Choroid plexus epithelial cell (primary cell): ENCODE measurements at places on chromosomes 13 and 19.

DNA sequence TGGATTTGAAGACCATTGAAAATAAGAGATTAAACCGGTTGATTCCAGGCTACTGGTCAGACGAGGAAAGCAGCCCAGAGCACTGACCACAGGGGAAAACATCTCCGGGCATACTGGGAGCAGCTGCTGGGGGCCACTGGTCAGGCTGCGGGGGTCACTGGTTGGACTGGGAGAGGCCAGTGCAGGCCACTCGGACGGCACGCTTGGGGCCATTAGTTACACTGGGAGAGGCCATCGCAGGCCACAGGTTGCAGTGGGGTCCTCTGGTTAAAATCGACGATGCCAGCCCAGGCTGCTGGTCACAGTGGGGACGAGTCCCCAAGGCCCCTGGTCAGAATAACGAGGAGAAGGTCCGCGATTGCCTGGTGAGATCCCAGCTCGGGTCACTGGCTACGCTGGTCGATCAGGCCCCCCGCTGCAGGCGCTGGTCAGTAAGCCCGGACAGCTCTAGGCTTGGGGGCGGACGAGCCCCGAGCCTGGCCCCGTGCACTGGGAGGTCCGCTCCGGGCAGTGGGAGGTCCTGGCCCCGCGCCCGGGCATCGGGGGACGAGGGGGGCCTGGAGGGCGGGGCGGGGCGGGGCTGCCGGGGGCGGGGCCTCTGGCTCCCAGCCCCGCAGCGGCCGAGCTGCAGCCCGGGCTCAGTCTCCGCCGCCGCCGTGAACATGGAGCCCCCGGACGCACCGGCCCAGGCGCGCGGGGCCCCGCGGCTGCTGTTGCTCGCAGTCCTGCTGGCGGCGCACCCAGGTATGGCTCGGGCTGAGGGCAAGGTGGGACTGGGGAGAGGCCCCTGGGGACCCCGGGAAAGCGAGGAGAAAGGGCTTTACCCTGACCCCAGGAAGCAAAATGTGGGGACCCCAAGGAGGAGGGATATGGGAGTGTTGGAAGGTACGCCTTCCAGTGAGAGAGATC lies at the start of gene BCAM:
BCAM (plus strand) TSS at position 641 of the 909 bp plus-strand sequence; CDS start at position 663, 22 bp downstream.
- DNase-seq = peak; percentile 69

- no peak for DNase-seq
Measured at GRCh38 chr19:3365093-3365835, 1.1 kb upstream of the NFIC start.

DNA sequence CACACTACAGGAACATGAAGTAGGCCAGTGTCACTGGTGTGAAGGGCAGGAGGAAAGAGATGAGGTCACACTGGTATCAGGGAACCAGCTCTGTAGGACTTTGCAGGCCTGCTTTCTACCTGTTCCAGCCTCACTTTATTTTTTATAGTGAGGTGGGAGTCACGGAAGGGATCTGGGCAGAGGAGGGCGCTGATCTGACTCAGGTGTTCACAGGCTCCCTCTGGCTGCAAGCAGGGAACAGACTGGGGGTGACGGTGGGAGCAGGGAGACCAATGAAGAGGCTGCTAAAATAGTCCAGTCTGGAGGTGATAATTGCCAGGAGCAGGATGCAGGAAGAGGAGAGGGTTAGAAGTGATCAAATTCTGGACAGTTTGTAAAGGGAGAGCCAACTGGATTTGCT lies 2.8 kb downstream of the THAP8 start:
- DNase-seq = peak; percentile 29

- DNase-seq = no peak
Measured at GRCh38 chr13:109971006-109971405, 184.6 kb upstream of the IRS2 start.

GRCh38 chr19:33132425-33132824 lies 511 bp downstream of the WDR88 start:
- DNase-seq = no peak

DNA sequence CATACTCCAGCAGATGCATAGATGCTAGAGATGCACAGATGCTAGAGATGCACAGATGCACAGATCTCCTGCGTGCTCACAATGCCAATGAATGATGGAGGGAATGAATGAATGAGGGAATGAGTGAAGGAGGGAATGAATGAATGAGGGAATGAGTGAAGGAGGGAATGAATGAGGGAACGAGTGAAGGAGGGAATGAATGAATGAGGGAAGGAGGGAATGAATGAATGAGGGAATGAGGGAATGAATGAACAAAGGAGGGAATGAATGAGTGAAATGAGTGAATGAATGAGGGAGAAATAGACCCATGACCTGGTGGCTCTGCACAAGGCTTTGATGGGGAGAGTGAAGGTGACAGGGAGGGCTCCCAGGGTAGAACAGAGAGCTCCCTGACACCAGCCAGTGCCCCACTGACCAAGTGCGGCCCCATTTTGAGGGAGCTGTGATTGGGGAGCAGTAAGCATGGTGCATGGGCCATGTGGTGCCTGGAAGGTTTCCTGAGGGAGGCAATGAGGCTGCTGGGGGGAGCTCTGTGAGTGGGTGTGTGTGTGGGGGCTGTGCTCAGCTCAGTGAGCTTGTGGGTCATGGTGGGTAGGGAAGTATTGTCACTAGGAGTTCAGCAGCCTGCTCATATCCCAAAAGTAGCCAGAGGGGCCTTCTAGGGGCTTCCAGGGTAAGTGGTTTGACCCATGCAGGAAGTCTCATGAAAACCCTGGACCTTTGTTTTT lies 12.7 kb downstream of the SLC27A1 start:
- DNase-seq = no peak

DNA sequence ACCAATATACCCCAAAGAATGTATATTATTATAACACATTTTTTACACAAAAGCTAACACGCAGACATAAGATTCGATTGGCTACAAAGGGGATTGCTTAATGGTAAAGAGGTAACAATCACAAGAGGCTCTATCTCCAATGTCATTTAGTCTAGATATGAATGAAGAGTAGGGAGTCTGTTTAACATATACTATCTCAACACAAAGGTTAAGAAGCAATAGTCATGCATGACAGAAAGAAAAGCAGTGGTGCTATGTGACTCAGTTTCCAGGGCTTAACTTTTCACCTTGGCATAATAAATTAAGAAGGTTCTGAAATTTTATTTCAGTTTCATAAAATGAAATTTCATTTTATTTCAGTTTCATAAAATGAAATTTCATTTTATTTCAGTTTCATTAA lies 33.3 kb downstream of the UFM1 start:
- no peak for DNase-seq

GRCh38 chr13:45055198-45055901 lies 65.0 kb upstream of the GTF2F2 start:
- peak; percentile 90 for DNase-seq

GRCh38 chr19:57083711-57084110 lies 36.1 kb upstream of the USP29 start:
- DNase-seq = no peak

GRCh38 chr13:81393721-81394120 lies 1052.8 kb upstream of the SPRY2 start:
- DNase-seq = no peak

DNA sequence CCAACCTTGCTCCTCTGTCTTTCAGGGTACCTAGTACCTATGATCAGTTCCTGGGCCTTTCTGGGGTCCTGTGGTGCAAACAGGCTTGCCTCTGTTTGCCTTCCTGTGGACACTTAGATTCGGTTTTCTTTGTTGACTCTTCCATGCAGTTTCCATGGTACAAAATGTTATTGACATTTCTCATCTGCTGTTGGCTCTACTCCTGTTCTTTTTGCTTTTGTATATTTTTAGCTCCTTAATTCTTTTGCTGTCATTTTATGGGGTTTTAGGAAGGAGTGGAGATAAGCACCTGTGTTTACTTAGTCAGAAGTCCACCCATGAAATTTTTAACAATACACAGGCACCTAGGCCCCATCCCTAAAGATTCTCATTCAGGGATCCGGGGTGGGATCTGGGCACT lies 20.5 kb upstream of the CNMD start:
- no peak for DNase-seq

GRCh38 chr19:49952479-49952836 lies 8.5 kb downstream of the SIGLEC11 start:
- peak; percentile 21 for DNase-seq

DNA sequence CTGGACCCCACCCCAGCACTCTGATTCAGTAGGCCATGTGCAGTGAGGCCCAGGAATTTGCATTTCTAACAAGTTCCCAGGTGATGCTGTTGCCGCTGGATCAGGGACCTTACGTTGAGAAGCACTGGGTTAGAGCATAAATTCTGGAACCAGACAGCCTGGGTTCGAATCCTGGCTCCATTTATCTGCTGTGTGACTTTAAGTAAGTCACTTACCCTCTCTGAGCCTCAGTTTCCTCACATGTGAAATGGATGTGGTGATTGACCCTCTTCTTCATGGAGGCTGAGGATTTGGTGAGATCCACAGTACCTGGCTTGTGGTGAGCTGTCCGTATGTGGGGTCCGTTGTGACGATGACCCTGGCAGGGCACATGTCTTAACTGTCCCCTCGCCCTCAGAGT lies 15.9 kb downstream of the HIPK4 start:
- no peak for DNase-seq

DNA sequence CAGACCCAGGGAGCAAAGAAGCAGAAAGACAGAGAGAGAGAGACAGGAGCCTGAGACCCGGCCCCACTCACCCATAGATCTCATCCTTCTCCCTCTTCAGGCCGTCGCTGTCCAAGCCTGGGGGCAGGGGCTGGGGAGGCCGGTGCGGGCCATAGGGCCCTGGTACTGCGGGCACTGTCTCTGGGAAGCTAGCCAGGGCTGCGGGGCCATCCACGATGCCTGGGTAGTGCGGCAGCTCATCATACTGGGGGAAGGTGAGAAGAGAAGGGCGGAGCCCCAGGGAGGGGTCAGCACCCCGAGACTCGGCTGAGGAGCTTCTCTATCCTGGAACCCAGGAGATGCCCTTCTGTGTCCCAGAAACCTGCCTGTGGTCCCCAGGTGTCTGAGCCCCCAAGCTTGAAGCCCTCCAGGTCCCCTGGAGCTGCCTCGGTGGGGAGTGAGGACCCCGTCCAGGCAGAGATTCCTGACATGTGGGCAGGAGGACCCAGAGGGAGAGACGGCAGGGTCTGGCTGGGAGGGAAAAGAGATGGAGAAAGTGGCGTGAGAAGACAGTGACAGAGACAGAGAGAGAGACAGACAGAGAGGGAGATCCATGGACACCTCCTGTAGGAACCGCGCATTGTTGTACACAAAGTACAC lies 2.1 kb downstream of the MEIS3 start:
- DNase-seq = no peak

GRCh38 chr19:38425810-38426466 lies at the start of gene RASGRP4:
Gene RASGRP4, minus strand, starts transcription at chr19:38426219. Its CDS starts 128 bp downstream, at chr19:38426091.
- no peak for DNase-seq

- peak; percentile 30 for DNase-seq
Measured at GRCh38 chr13:64453831-64454230, 2776.3 kb downstream of the PCDH9 start.

GRCh38 chr19:50501186-50501567 lies 9.8 kb downstream of the JOSD2 start:
- DNase-seq = no peak

GRCh38 chr19:45020071-45020470 lies 18.8 kb upstream of the CLASRP start:
- DNase-seq = no peak

DNA sequence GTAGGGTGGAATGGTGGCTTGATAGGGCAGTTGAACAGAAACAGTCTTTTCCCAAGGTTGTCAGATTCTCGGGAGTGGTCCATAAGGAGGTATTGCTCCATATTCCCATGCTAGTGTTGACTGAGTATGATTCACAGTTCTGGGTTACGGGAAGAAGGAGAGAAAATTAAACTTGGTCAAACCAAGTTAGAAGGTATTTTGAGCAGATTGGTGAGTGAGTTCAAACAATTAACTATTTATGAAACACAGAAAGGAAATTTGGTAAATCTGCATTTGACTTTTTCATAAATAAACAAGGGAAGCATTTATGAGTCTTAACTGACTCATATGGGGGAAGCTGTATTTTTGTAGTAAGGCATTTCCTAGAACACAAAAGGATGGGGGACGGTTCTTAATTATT lies 2419.4 kb downstream of the PCDH9 start:
- DNase-seq = peak; percentile 18

GRCh38 chr13:40569024-40569350 lies 97.5 kb downstream of the FOXO1 start:
- no peak for DNase-seq

GRCh38 chr13:77891486-77891885 lies 27.1 kb downstream of the EDNRB start:
- no peak for DNase-seq

- peak; percentile 53 for DNase-seq
Measured at GRCh38 chr19:41998246-41999020, 4.4 kb upstream of the ATP1A3 start.

- DNase-seq = no peak
Measured at GRCh38 chr19:40705362-40705651, 11.4 kb downstream of the COQ8B start.

- DNase-seq = no peak
Measured at GRCh38 chr19:245457-245856, 45.7 kb downstream of the PLPP2 start.

DNA sequence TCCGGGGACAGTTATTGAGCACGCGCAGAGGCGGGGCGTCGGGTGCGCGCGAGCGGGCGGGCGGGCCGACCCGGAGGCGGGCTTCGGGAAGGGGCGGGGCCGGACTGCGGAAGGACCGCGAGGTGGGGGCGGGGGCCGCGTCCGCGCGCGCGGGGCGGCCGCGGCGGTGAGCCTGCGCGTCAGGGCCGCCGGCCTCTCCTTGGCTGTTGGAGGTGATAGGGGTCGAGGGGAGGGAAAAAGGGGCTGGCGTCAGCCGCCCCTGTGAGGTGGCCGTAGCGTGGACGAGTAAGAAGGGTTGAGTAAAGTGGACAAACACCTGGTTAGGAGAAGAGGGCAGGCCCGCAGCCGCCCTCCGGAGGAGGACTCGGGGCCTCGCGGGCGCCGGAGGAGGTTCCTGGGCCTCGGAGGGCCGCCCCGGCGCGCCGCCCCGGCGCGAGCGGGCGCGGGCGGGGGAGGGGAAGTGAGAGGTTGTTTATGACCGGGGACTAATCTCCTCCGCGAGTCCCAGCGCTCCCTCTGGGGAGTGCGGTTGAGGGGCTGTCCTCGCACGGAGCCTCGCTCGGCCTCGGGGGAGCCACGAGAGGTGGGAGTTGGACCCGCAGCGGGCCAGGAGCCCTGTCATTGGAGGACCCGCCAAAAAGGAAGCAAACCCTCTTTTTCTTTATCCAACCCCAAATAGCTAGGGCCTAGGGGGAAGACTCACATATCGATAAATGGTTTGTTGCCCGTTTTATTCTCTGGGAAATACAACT lies 547 bp upstream of the INTS6 start:
- no peak for DNase-seq

DNA sequence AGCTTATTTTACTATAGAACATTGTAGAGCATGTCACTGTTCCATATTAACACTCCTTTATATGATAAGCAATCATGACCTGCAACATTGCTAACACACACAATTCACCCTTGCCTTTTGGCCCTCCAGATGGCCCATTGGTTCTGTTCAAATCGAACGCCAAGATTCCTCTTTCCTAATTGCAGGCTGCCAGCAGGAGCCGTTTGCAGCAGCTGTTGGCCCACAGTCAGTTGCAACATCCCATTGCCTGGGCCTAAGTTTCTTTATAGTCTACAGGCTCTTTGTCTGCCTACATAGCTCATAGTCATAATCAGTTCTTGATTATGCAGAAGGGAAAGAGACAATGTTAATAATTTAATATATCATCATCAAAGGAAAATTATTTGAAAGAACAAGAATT lies 37.6 kb downstream of the KCTD12 start:
- DNase-seq = peak; percentile 72

GRCh38 chr13:30745906-30746686 lies 10.8 kb downstream of the ALOX5AP start:
- DNase-seq = peak; percentile 40
